Mucosa of gallbladder (tissue), 1 donor: ENCODE measurements at places on chromosomes 6 and 20. TPM values are rescaled to one million over a fixed set of nuclear protein-coding genes. Genes with fewer than 3 reads are reported as not detected.

DNA sequence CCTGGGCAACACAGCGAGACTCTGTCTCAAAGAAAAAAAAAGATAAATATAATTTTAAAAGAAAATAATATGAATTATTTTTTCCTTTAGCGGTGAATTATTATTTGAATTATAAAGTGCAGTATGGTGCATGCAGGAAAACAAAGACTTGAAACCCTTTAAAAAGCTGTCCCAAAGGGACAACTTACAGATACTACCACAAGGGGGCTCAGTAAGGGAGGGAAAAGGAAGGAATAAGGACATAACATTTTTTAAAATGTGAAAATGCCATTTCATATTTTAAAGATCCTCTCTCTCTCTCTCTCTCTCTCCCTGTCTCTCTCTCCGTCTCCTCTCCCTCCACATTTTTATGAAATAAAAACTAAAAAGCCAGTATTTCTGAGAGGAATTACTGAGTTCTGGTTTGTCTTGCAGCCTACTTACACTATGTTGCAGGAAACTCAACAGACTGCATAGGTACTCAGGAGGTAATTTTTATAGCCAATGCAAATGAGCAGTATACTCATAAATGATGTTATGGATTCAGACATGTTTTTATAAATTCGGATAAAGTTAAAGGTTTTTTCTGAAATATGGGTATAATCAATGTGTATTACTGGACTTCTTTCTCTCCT, 455.0 kb upstream of the GJE1 start:
- no peak for DNase-seq

Gene ANKRD66
- not detected for total RNA-seq

Gene IPCEF1
- 3.3 TPM for total RNA-seq

DNA sequence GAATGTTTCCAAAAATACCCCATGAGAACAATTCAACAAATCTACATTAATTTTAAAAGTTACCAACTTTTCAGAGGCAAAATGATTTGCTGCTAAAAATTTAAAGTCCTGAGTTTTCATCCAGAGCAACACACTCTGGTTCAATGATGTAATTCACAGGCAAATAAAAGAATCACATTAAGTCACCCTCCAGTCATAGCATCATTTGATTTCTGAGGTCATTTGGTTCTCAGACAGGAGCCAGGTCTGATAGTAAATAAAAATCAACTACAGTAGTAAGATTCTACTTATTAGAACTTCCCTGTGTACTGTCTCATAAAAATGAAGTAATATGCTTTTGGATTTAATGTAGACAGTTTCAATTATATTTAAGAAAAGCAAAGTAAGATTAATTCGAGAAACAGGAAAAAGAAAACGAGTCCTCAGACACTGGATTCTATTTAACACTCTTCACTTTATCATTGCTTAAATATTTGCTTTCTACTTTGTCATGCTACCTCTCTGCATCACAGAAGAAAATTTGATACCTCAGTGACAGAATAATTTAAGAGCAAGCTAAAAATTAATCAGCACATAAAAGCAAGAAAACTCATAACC, 25.8 kb downstream of the MAP7 start:
- DNase-seq, result no peak

Gene LY6G5B
- 8.1 TPM for total RNA-seq

GRCh38 chr6:93604951-93605350, 185.6 kb upstream of the EPHA7 start:
- DNase-seq, result no peak

Gene CGA
- not detected for total RNA-seq
